CD8-positive, alpha-beta T cell (primary cell): ENCODE measurements at places on chromosomes 1 and 21.

- peak; percentile 1 for DNase-seq
Measured at GRCh38 chr21:44927259-44927586, 6.5 kb upstream of the ITGB2 start.

DNA sequence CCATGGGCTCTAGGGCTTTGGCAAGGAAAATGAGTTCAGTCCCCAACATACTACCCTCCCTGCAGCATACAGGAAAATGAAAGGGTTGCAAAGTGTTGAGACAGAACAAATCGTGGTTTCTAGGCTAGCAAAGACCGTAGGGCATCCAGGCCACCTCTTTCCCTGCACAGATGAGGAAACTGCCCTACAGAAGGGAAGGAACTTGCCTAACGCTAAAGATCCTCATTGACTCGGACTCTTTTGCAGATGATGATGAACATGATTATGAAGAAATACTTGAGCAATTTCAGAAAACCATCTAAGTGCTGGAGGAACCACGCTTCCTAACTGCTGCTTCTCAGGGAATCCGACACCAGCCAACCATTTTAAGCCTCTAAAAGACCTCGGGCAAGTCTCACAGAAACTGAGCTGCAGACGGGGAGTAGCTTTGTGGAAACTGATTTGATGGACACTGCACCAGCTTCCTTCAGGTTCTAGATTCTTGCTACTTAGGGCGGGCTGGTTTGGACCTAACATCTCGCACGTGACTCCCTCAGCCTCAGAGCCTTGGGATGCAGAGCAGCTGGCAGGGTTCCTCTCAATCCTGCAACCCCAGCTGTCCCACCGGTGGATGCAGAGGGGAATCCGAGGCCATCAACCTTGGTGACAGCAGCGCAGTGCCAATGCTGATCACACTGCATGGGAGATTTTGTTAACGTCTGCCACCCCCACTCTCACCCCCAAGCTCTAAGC lies 13.4 kb downstream of the THEMIS2 start:
- DNase-seq: no peak

- no peak for DNase-seq
Measured at GRCh38 chr1:21510885-21511578, 1.8 kb downstream of the ALPL start.

GRCh38 chr1:167369933-167370332 lies 148.4 kb downstream of the CD247 start:
- no peak for DNase-seq

- no peak for DNase-seq
Measured at GRCh38 chr1:58190267-58190988, 356.1 kb downstream of the OMA1 start.

DNA sequence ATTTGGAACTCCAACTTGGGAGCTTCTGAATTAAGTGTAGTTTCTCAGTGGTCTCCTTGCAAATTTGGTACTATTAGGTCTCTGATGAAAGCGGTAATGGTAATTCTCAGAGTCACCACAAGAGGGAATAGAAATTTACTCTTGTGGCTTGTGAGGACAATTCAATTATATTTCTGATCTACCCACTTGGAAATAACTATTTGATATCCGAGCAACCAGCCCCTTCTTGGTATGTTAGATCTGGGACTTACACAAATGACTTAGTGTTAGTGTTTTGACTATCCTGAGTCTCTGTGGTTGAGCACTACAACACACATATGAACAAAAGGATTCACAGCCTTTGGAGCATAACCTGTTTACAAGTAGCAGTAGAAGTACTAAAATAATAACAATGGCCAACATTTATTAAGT lies 68.1 kb downstream of the RPS6KA1 start:
- DNase-seq: no peak

DNA sequence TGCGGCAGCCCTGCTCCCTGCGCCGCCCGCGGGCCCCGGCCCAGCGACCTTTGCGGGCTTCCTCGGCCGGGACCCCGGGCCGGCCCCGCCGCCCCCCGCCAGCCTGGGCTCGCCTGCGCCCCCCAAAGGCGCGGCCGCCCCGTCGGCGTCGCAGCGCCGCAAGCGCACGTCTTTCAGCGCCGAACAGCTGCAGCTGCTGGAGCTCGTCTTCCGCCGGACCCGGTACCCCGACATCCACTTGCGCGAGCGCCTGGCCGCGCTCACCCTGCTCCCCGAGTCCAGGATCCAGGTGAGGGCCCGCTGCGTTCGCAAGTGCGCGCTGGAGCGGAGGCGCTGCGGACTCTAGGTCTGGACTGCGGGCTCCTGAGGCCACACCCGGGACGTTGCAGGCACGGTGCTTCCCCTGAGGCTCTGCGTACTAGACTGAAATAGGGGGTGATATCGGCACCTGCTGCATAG lies 351 bp downstream of the MIXL1 start:
- peak; percentile 48 for DNase-seq

DNA sequence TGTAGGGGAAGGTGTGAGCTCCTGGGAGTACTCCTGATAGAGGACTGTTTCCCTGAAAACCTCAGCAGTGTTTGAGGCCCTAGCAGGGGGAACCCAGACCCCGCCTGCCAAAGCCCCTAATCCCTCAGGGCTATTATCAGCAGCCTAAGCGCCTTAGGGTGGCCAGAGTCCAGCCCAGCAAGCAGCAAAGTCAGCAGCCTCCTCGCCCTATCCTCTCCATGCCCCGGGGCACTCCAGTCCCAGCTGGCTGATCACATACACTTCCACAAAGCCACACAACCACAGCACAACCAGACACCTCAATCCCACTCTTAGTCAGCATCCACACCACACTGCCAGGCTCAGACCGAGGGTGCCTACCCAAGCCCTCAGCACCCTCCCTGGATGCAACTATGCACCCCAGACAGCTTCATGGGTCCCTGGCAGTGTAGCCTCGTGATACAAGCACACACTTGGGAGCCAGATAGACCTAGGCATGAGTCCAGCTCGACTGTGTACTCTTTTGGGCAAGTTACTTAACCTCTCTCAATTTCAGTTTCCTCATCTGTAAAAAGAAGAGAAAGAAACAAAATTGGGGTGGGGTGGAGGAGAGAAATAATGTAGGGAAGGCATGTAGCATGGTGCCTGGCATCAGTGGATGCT lies 7.1 kb downstream of the IGSF9 start:
- DNase-seq: no peak

GRCh38 chr1:17419626-17420328 lies 19.7 kb downstream of the RCC2 start:
- peak; percentile 55 for DNase-seq

- DNase-seq: no peak
Measured at GRCh38 chr1:61244114-61244513, 161.8 kb downstream of the NFIA start.

DNA sequence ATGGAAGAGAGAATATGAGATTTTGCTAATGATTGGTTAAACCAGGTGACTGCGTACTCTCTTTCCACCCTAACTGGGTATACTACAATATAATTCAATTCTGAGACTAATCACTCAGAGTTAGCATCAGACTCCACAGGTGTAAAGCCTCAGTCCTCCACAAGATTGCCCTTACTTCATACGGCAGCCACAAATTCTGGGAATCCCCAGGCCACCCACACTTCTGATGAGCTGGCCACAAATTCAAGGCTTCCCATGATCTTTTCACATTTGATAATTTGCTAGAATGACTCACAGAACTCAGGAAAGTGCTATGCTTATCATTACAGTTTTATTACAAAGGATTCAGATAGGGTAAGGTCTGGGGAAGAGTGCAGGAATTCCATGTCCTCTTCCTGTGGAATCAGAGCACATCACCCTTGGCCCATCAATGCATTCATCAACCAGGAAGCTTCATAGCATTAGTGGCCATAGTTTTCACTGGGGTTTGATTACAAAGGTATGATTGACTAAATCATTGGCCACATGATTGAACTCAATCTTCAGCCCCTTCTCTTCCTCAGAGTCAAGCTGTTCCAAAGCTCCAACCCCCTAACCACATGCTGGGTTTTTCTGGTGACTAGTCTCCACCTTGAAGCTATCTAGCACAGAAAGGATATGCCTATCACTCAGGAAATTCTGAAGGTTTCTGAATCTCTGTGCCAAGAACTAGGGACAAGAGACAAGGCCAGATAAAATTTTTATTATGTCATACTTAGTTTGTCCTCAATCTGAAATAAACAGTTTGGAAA lies 131.7 kb downstream of the HHIPL2 start:
- DNase-seq: no peak

GRCh38 chr1:172874950-172875349 lies 175.8 kb downstream of the TNFSF18 start:
- peak; percentile 11 for DNase-seq
